ENCODE measurements at places on chromosomes 3 and 15.
A peak's percentile ranks its signal among the peaks of the same experiment; 100 is the strongest.

- peak; percentile 90 for DNase-seq
Observed at GRCh38 chr15:89367485-89368451, 33.1 kb upstream of the POLG start.

- no peak for DNase-seq
Observed at GRCh38 chr3:191518861-191519260, 57.9 kb downstream of the PYDC2 start.

GRCh38 chr15:59570315-59570714, 41.3 kb upstream of the GCNT3 start:
- DNase-seq = no peak

DNA sequence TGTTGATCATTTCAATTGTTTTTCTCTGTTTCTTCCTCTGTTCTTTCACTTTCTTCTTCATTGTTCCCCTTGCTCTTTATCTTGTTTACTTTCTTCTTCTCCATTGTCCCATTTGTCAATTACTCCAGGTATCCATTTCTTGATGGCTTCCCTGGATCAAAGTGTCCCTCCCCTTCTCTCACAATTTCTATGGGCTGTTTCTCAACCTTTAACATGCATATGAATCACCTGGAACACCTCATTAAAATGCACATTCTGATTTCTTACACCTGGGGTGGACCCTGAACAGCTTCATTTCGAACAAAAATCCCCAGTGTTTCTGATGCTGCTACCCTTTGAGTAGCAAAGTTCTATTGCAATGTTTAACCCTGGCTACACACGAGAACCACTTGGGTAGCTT, 454.8 kb downstream of the EPHA6 start:
- DNase-seq = no peak

DNA sequence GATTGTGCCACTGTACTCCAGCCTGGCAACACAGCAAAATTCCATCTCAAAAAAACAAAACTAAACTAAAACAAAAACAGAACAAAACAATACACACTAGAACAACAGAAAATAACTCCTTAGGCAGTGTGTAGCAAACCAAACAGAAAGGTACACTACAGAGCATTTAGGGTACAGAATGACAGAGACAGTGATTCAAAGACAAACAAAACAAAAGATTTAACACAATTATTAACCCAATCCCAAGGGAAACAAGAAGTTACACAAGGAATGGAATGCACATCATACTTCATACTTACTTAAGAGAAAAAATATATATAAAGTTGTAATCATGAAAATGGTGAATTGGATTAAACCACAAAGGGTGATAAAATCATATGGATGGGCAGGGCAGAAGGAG, 12.9 kb downstream of the SLC25A20 start:
- DNase-seq = no peak

DNA sequence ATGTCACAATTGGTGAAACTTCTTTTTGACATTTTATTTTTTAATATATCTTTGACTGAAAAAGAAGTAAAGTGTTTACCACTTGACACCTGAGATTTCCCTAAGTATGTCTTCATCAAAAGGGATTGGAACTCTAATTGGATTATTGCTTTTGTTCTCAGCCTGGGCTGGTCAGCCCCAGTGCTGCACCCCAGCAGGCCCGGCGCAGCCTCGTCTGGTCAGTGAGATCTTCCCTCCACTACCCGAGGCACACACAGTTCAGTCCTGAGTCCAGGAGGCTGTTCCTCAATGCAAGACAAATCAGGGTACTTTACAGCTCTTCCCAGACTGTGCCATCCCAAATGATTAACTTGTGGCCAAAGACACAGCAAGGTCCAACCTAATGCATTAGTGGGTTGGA, 146.9 kb upstream of the SEMA6D start:
- DNase-seq = no peak

- DNase-seq = no peak
Observed at GRCh38 chr15:85623315-85624049, 171.2 kb downstream of the KLHL25 start.

GRCh38 chr3:178567611-178568010, 31.4 kb downstream of the KCNMB2 start:
- DNase-seq = no peak

GRCh38 chr3:171307988-171308387, 152.2 kb downstream of the TNIK start:
- no peak for DNase-seq

DNA sequence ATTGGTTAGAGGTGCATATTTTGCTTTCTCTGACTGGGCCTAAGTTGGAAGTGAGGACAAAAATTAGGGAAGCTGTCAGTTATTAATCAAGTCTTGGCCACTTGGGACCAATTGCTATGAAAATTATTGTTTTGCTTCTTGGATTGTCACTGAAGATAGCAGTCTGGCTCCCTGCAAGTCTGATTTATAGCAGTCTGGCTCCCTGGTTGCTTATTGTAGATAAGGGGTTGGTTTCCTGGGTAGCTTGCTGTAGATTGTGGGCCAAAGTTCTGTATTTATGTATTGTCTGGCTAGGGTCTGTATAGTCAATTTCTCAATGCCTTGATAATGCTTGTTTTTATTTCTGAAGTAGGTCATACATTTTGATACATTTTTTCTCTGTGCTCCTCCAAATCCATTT, 13.3 kb upstream of the DRD3 start:
- no peak for DNase-seq

DNA sequence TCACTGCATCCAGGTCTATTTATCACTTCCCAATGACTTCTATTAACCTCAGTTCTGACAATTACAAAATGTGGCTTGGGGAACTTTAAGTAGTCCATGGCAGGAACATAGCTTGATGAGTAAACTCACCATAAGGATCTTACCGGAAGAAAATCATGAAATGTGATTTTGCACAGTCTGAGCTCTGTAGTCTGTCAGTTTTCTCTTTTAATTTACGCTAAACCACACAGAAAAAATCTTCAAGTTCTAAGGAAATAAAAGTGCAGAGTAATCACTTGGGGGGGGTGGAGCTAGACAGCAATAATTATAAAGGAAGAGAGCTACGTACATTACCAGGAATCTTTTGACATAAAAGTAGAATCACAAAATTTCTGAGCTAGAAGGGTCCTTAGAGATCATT, 9.2 kb downstream of the TBC1D5 start:
- DNase-seq = no peak

DNA sequence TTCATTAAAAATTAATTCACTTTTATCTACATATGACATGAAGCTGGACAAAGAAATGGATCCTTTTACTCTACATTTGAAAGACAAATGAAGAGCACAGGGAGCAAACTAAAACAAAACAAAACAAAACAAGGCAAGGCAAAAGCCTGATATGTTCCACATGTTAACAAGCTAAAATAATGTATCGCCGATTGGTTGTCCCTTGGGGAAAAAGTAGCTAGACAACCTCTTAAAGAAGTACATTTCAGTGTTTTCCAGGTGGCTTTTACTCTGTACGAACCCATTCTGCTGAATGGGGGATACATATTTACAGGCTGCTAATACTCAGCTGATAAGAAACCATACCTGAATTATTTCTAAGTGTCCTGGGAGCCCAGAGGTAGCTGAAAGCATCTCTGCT, 493.0 kb upstream of the TBL1XR1 start:
- no peak for DNase-seq

- DNase-seq = no peak
Observed at GRCh38 chr3:14300721-14301399, 101.5 kb upstream of the SLC6A6 start.

DNA sequence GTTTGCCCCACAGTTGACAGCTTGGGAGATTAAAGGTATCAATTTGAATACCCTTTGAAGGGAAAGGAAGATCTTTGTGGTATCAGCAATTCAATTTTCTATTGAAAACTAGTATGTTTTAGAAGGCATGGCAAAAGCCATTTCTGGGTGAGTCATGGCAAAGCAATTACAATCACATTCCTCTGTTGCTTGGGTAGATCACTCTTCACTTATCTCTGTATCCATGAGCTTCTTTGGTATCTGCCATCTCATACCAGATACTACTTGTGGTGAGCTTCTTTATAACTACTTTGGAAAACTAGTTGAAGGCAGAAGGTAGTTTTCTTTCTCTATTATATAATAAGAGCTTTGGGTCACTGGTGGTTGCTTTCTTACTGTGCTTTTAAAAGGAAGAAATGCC, 28.3 kb upstream of the LSAMP start:
- no peak for DNase-seq

GRCh38 chr3:197203714-197204146, 94.7 kb downstream of the DLG1 start:
- DNase-seq = peak; percentile 39

GRCh38 chr15:66719471-66719870, 17.4 kb downstream of the SMAD6 start:
- DNase-seq = no peak

- no peak for DNase-seq
Observed at GRCh38 chr15:70585707-70586034, 177.7 kb downstream of the UACA start.

DNA sequence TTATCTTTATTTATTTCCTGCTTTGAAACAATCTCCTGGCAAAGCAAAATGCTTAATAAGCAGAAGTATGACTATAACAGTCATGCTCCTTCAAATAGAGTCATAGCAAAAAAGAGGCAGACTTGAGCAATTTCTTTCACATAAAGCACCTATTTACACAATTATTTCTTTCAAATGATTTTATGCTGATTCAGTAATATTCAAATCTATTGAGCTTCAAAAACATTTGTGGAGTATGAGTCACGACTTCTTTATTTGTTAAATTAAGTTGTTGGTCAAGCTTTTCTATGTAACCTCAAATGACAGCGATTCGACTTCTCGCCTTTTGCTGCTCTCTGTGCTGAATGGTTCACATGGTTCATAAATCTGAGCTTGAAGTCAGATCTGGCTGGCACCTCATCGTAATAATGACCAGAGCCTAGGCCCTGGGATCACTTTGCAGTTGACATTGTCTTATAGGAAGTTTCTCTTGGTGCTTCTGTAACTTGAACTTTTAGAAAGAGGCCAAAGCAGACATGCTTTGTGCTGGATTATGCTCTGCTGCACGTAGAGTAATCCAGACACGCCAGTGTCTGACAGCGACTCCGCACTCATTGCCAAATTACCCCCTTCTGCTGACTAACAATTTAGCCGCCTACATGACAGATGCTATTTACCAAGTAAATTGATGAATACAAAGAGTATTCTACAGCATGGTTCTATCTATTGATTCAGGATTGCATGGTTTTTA, 139.0 kb downstream of the MCTP2 start:
- peak; percentile 80 for DNase-seq

- DNase-seq = no peak
Observed at GRCh38 chr15:72749700-72750099, 33.9 kb downstream of the ADPGK start.

DNA sequence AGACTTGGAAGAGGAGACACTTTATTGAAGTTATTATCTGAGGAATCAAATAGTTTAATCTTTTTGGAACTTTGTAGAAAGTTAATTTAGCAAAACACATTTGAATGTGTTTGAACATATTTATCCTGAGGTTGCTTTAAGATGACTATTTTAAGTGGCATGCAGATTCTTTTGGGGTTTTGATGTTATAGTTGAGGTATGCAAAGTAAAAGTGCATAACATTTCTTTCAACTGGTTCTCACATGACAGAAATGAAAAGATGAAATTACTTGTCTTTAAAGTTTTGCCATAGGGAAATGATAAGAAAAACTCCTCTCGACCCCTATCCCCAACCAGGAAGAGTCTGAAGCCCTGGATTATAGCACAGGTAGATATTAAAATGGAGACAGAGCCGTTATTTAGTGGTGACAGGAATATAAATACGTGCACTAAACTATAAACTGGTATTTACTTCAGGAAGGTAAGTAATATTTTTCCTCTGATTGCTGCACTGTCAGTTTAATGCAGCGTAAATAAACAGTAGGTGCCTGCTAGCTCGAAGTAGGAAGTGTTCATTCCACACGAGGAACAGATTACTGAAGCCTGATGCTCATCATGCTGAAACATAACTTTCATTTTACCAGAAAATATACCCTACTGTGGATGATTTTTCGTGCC, 15.1 kb upstream of the SATB1 start:
- no peak for DNase-seq

DNA sequence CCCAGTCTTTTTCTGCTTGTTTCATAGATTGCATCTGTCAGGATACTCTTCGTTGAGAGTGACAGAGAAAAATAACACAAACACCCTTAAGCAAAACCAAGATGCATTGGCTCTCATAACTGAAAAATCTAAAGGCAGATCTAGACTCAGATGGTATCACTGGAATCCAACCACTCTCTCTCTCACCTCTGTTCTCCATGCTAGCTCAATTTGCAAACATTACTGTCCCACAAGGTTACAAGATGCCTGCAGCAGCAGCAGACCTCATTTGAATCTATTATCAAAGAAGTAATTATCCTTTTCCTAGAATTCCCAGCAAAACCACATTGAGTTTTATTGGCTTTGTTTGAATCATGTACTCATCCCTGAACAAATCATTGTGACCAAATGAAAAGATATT, 19.1 kb upstream of the PCOLCE2 start:
- DNase-seq = no peak

- DNase-seq = no peak
Observed at GRCh38 chr3:46934498-46935167, 41.9 kb downstream of the CCDC12 start.

- peak; percentile 14 for DNase-seq
Observed at GRCh38 chr3:109050591-109051167, 67.3 kb downstream of the MORC1 start.

GRCh38 chr3:12875857-12876836, 34.8 kb upstream of the RPL32 start:
- no peak for DNase-seq

DNA sequence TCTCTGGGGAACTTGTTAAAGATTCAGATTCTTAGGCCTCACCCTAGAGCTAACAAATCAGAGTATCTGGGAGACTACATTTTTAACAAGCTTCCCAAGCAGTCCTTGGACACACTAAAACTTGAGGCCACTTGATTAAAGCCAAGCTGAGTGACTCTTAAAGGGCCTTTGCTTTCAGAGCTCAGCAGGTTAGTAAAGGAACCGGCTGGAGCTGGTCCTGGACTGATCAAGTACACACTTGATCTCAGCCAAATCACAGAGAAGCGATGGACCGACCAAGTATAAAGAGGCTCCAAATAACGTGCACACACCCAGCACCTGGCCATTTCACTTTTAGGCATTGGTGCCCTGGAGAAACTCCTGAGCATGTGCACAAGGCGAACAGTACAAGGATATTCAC, 12.9 kb upstream of the TM6SF1 start:
- DNase-seq = no peak

DNA sequence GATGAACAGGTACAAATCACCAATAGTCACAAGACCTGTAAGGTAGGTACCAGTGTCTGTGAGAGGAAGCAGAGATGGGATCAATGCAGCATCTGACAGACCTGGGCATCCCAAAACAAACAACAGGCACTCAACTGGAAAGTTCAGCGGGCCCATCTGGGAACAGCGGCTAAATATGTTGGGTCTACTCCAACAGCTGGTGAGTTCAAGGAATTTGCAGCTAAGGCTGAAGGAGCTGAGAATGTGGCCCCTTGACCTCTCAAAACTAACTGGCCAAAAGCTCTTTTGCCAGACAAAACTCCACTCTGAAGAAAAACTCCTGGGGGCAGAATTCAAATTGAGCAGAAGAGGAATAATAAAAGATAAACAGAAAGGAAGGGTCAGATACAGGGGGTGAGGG, 24.4 kb downstream of the AVEN start:
- no peak for DNase-seq

GRCh38 chr15:45117308-45118130, 3.4 kb downstream of the DUOXA2 start:
- no peak for DNase-seq
